ENCODE measurements at places on chromosomes 11 and 22.
A peak's percentile ranks its signal among the peaks of the same experiment; 100 is the strongest.

DNA sequence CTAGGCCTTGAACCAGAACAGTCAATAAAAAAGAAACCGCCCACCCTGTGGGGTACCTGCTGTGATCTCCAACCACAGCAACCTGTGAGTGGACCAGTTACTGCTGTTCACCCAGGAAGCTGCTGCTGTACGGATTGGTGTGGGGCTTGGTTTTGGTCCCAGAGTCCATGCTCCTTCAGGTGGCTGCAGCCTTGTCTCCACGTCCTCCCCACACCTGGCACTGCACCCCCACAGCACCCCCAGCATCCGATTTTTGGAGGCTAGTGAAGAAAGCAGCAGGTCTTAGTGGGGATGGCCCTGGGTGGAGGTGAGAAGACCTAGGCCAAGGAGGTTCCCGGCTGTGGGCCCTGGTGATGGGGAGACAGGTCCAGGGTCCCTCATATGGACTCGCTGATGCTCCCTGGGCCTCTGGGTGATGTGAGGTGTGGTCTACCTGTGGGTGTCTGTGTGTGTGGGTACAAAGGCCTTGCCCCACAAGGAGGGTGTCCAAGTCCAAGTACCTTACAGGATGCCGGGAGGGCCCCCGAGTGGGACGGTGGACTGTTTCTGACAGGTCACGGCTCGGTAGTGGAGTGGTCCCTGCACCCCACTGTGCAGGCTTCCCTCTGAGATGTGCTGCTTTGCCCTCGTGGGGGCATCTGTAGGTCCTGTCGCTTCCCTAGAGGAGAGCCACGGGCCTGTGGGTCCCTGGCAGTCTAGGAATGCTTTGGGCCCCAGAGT, 283.4 kb downstream of the TBC1D22A start:
- DNase-seq, result no peak

GRCh38 chr11:15882876-15883454, 473.4 kb downstream of the SOX6 start:
- no peak for DNase-seq

- no peak for DNase-seq
Measured at GRCh38 chr11:11959601-11960000, 48.8 kb downstream of the DKK3 start.

DNA sequence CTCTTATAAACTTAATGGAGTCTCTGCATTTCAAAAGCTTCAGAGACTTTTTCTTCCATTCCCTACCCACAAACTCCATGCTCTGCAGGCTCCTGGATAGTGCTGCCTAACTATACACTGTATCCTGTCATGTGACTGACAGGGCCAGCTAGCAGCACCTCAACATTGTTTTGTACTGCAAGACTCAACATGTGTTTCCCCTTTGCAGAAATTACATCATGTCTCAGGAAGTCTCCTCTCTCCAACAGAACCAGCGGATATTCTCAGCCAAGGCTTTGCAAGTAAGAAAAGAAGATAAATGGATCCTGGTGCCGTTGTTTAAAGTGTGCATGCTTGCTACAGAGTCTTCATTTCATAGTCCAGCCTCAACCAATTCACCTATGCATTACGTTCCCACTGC, 164.0 kb upstream of the UBASH3B start:
- DNase-seq, result peak; percentile 14

DNA sequence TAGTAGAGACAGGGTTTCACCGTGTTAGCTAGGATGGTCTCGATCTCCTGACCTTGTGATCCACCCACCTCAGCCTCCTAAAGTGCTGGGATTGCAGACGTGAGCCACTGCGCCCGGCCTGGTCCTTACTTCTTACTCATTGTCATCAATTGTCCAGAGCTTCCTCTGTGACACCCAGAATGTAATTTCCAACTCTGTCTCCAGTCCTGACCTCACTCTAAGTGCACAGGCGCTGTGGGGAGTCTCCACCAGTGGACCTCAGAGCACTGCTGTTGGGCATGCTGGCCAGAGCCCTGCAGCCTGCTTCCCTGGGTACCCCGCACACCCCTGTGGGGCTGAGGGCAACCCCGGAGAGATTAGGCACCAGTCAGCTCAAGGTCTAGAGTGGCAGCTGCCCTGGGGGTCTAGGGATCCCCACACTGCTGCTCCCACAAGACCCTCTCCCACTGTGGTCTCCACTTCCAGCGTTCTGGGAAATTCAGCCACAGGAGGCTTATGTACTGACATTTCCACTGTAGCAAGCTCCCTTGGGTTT, 1140.3 kb downstream of the TBC1D22A start:
- no peak for DNase-seq
